AG08395 (cell line): ENCODE measurements at places on chromosomes 12 and 14.
A peak's percentile ranks its signal among the peaks of the same experiment; 100 is the strongest.

- DNase-seq: no peak
Observed at GRCh38 chr12:51959211-51959610, 7.7 kb downstream of the ACVR1B start.

- peak; percentile 53 for DNase-seq
Observed at GRCh38 chr14:102849526-102850379, 72.5 kb downstream of the TRAF3 start.

GRCh38 chr12:65152012-65152411, 17.4 kb upstream of the LEMD3 start:
- no peak for DNase-seq

DNA sequence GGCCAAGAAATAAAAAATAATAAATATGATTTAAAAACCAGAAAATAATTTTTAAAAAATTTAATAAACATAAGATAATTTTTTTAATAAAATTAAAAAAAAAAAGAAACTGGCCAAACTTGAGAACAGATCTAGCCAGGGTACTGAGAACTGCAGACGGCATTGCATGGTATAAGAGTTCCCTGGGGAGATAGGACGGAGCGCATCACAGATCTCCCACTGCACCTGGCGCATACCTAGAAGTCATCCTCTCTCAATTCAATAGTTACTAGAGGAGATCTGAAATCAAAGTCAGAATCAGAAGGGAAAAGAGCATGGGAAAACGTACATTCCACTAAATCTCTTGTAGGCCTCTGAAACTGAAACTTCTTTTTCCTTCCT, 58.9 kb upstream of the BCL2L14 start:
- no peak for DNase-seq

- DNase-seq: no peak
Observed at GRCh38 chr12:15811214-15812127, 22.3 kb upstream of the EPS8 start.

GRCh38 chr12:34287986-34288962, 266.0 kb downstream of the ALG10 start:
- DNase-seq: no peak

- no peak for DNase-seq
Observed at GRCh38 chr12:87274594-87275245, 754.5 kb downstream of the C12orf50 start.

- DNase-seq: no peak
Observed at GRCh38 chr12:103944964-103945363, 14.8 kb downstream of the HSP90B1 start.

- no peak for DNase-seq
Observed at GRCh38 chr14:104009297-104009696, 67.0 kb upstream of the RD3L start.

- DNase-seq: no peak
Observed at GRCh38 chr12:52259657-52260243, 14.7 kb upstream of the KRT86 start.

GRCh38 chr14:54805070-54805444, 97.6 kb downstream of the GCH1 start:
- no peak for DNase-seq

DNA sequence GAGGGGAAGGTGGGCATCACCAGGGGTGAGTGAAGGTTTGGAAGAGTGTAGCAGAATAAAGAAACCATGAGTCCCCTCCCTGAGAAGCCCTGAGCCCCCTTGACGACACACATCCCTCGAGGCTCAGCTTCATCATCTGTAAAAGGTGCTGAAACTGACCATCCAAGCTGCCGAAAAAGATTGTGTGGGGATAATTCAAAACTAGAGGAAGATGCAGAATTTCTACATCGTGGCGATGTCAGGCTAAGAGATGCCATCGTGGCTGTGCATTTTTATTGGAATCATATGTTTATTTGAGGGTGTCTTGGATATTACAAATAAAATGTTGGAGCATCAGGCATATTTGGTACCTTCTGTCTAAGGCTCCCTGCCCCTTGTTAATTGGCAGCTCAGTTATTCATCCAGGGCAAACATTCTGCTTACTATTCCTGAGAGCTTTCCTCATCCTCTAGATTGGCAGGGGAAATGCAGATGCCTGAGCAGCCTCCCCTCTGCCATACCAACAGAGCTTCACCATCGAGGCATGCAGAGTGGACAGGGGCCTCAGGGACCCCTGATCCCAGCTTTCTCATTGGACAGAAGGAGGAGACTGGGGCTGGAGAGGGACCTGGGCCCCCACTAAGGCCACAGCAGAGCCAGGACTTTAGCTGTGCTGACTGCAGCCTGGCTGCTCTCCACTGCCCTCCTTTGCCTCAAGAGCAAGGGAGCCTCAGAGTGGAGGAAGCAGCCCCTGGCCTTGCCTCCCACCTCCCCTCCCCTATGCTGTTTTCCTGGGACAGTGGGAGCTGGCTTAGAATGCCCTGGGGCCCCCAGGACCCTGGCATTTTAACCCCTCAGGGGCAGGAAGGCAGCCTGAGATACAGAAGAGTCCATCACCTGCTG, 7.0 kb downstream of the SERPINA1 start:
- no peak for DNase-seq

DNA sequence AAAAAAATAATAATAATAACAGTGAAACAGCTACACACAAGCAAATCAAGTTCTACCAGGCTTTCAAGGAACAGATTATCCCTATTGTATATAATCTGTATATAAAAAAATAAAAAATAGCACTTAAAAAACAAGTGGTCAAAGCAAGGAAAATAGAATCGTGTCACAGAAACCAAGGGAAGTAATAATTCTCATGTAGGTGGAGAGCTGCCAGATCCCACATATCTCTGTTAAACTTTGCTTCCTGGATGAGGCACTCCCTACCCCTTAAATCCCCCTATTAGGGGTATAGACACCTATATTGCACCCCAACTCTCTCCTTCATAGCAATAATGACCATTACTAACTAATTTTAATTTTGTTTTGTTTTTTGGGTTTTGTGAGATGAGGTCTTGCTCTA, 4.4 kb upstream of the CD27 start:
- DNase-seq: no peak

GRCh38 chr14:71952381-71953363, 20.4 kb downstream of the RGS6 start:
- DNase-seq: no peak

DNA sequence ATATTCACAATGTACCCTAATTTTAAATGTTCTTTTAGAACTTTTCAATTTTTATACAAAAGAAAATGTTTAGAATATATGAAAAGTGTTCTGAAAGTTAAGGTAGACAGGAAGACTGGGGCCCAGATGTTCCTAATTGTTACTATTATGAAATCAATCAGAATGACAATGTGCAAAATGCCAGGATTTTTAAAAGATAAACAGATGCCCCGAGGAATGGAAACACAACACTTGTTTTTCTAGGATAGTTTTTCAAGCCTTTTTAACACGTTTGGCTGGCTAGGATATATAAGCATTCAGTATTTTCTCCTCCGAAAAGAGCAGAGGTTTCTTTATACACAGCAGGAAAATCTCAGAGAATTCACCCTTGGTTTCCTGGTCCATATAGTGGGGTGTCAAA, 106.8 kb downstream of the ESR2 start:
- no peak for DNase-seq

DNA sequence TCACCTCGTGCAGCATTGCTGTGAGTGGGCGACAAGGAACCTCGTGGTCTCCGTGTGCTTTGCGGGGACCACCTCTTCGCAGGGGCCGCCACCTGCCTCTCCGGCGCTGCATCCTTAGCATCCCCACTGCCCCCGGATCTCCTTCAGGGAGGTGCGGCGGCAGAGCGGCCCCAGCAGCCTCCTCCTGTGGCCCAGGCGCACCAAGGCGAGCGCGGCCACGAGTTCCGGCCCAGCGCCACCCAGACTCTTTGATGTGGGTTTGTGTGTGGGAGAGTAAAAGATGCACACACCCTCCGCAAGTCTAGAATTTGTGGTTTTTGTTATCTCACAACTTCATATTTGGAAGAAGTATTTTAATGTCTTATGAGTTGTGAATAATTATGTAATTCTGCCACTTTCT, 118.8 kb upstream of the DIO3 start:
- no peak for DNase-seq

DNA sequence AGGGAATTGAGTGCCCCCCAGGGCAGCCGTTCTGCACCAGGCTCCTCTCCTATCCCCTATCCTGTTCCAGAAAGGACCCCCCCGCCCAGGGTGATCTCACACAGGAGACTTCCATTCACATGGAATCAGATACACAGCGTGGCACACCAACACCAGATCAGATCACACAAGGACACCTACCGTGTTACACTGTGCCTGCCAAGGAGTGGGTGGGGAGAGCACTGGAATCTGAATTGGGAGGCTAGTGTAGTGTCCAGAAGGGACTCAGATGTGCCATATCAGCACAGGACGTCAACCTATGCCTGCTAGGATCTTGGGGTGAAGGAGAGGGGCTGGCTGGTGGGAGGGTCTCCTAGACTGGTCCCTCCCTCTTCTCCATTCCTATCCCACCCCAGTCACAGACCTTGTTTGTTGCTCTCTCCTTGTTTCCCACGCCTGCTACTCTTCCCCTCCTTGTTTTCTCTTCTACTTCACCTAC, 2.3 kb downstream of the PTMS start:
- DNase-seq: no peak

GRCh38 chr12:47079981-47080724, 394 bp upstream of the AMIGO2 start:
- peak; percentile 31 for DNase-seq

GRCh38 chr14:77529963-77530362, 31.3 kb upstream of the ISM2 start:
- DNase-seq: no peak

GRCh38 chr14:79197516-79197915, 1013.8 kb downstream of the DIO2 start:
- DNase-seq: no peak

DNA sequence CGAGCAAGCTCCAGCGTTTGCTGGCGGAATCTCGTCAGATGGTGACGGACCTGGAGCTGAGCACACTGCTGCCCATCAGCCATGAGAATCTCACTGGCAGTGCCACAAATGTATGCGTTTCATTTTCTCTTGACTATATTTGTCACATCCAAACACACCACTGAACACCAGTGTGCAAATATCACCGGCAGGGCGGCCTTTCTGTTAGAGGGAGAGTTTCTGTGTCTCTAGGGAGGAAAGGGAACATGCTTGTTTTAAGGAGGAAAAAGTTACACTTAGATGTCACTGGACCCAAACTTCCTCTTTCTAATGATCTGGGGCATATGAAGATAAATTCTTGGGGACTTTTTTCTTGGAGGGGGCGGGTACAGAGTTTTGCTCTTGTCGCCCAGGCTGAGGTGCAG, 21.9 kb upstream of the HIP1R start:
- DNase-seq: no peak

- no peak for DNase-seq
Observed at GRCh38 chr12:97899529-97899928, 436.9 kb downstream of the RMST start.

DNA sequence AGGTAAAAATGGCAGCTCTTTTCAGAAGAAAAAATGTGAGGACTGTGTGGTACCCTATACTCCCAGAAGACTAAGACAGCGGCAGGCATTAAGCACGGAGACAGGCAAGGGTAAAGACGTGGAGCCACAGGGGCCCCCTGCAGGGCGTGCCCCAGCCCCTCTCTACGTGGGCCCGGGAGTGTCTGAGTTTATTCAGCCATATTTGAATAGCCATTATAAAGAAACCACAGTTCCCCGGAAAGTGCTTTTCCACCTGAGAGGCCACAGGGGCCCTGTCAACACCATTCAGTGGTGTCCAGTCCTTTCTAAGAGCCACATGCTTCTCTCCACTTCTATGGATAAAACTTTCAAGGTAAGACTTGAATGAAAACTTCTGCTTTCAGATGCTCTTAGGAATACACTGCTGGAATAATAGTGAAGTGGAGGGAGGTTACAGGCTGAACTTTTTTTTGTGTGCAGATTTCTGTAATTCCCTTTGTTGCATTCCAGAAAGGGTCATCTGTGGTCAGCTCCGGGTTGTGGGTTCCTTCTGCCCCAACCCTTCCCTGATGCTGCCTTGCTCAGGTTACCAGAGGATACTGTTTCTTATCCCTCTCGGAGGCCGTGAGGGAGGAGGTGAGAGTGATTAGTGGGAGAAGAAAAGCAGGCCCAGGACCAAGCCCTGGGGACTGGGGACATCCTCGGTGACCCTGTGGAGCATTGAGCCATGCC, 58.4 kb downstream of the SLC25A47 start:
- DNase-seq: no peak

DNA sequence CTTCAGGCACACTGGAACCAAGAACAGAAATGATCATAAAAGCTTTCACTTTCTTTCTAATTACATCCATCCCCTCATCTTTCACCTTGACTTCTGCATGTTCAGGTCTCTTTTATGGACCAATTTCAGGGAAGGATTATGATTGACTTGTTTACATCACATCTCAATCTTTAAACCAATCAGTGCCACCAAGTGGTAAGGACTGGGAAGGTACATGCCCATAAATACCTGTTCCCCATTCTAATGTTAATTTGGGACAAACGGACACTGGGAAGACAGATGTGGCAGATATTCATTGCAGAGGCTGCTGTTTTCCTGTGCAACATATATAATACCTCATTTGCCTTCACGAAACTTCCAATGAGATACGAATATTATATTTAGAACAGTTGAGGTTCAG, 978.1 kb downstream of the GALC start:
- DNase-seq: no peak

GRCh38 chr14:63543826-63544406, 739 bp upstream of the PPP2R5E start:
- peak; percentile 4 for DNase-seq

- DNase-seq: no peak
Observed at GRCh38 chr12:6072302-6072752, 52.1 kb downstream of the VWF start.

DNA sequence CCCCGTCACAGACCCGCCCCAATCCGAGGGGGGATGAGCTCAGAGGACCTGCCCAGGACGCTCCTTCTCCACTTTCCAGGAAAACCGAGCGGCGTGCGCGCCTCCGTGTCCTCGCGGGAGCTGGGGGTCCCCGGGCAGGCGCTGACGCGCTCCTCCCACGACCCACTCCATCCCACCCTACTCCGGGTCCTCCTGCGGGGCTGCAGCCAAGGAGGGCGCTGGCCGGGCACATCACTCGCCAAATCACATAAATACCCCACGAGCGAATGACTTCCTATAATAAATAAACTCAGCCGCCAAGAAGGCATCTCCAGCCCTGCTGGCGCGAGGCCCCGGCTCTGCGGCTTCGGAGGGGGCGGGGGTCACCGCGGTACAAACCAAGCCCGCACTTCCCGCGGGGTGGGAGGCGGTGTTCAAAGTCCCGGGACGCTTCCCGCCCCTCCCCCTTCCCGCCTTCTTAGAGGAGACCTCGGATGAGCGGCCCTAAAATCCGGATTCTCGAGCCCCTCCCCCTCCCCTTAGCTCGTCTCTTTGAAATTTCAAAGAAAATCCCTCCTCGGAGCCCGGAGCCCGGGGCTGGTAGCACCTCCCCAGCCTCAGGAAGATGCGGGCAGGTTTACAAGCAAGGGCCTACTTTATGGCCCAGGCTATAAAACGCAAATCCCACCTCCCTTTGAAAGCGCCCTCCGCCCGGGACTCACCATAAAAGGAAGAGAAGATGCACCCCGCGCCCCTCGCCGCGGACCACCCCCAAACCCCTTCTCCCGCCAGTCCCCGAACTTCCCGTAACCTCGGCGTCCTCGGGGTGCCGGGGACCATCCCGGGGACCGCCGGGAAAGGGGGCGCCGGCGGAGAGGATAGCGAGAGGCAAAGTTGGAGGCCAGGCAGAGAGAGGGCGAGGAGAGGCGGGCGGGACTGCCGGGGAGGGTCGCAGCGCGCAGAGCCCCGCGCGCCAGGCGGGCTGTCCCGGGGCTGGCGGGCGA, 712 bp upstream of the FZD10 start:
- DNase-seq: no peak
